Mesenteric fat pad (tissue), 1 donor: ENCODE measurements at places on chromosomes 13 and 19. TPM values are rescaled to one million over a fixed set of nuclear protein-coding genes. Genes with fewer than 3 reads are reported as not detected.

- no peak for DNase-seq
These were observed 384 bp downstream of the TRAPPC2B start for GRCh38 chr19:57363688-57364181.

Gene CD320
- total RNA-seq = 55.2 TPM

DNA sequence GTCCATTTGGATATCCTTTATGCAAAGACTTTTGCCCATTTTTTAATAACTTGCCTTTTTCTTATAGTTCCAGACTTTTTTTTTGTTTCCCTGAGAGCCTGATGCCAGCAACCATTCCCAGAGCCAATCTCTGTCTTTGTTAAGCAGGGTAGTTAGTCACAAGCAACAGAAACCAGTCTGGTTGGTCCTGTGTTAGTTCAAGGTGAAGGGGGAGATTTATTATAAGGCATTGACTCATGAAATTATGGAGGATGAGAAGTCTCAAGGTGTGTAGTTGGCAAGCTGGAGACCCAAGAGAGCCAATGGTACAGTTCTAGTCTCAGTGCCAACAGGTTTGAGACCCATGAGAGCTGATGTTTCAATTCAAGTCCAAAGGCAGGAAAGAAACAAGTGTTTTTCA, 33.0 kb downstream of the GPR12 start:
- no peak for DNase-seq

Gene ZNF556
- total RNA-seq = not detected

- no peak for DNase-seq
These were observed 536.0 kb downstream of the MYO16 start for GRCh38 chr13:109165417-109165904.

Gene MAB21L1
- 0.61 TPM for total RNA-seq

Gene NCAN
- not detected for total RNA-seq

DNA sequence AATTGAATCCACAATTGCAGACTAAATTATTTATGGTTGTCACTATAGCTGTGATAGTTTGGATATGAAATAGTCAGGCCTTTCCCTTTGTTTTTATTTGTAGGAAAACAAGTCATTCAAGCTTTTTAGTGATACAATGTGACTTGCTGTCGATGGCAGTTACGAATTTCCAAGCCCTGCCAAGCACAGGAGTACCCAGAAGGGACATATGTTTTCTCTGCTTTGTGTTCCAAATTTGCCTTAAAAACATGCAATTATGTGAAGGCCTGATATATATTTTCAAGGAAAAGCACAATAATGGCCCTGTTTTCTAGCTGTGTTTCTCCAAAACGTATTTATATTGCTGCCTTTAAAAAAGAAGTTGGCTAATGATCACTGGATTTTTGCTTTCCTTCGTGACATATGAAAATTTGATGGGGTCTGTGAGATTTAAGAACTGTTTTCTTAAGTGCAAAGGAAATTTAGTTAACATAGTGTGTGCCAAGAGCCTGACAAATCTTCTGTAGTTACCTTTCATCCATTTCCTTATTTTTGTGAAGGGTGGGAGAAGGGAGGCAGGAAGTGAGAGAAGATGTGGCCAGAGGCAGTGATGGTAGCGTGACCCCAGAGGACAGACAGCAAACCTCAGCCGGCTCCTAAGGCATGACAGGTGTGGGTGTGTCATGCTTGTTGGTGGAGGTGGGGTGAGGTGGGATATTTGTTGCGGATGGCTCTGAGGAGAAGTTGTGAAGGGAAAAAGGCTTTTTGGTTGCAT, 79.6 kb downstream of the TEX26 start:
- DNase-seq = no peak

DNA sequence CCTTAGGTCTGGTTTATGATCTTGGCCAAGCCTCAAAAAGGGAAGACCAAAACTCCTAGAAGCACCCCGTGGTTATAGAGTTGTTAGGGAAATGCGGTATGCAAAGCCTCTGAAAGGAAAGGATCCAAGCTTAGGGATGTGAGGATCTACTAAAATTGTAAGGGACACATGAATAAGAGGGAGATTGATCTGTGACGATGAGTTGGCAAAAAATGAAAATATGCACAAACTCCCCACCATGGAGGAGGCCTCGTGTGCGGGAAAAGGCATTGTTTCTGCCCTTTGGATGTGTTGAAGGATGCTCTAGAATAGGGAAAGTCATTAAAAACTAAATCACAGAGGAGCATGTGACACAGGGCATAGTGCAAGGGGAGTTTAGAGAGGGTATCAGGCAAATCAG, 88.7 kb upstream of the UBL3 start:
- no peak for DNase-seq

DNA sequence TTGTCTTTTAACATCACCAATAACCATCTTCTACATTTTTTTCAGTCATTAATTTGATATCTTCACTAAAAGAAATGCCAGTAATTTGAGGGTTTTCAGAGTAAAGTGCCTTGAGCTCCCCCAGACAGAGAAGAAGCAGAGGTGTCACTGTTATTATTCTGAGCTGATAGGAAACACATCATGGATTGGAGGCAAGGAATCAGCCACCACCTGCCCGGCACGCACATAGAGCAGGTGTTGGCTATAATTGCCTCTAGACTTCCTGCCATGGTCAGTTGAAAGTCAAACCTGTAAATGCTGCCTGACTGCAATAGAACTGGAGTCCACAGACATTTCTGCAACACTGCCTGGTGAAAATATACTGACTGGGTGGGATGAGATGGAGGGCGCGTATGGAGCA, 776.6 kb downstream of the UQCRFS1 start:
- no peak for DNase-seq

GRCh38 chr13:112434937-112435523, 58.9 kb downstream of the SPACA7 start:
- peak; percentile 64 for DNase-seq

Gene HS6ST3
- 0.06 TPM for total RNA-seq

DNA sequence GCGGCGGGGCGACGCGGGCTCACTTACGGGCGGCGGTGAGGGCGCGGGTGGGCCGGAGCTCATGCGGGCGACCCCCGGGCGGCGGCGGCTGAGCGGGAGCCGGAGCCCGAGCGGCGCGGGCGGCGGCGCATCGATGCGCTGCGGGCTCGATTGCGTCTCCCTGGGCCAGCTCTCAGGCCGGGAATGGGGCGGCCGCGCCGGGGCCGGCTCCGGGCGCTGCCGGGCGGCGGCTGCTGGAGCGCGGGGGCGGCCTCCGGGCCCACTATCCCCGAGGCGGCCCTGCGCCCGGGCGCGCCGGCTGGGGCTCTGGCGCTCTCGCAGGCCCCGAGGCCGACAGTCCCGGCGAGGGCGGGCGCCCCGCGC, 1.4 kb upstream of the TSHZ3 start:
- no peak for DNase-seq

- DNase-seq = no peak
These were observed 15.9 kb upstream of the ZNF208 start for GRCh38 chr19:22026687-22027086.

Gene ZNF665
- 2.5 TPM for total RNA-seq

GRCh38 chr19:57606931-57607330, 7.1 kb upstream of the ZNF134 start:
- DNase-seq = no peak

DNA sequence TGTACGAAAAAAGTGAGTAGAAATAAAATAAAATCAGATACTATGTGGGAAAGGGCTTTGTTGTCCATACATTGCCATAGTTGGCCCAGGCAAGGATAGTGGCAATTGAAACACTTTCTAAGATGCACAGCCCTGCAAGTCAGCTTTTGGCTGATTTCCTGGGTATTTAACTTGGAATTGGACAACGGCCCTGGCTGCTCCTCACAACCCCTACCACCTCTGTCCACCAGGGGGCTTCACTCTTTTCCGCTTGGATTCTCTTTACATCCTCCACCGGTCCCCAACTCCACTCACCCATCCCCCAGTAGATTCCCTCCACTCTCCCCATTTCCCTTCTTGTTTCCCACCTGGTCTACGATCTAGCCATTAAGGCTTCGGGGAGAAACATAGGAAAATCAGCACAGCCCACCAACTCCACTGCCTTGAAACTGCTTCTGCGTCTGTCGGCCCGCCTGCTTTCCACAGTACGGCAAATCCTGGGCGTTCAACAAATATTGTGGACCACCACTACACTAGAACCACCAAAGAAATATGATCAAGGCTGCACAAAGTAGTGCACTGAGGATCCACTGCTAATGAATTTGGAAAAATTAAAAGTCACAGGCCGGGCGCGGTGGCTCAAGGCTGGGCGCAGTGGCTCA, 48.6 kb upstream of the GTF3A start:
- no peak for DNase-seq

GRCh38 chr13:66778461-66778860, 451.7 kb downstream of the PCDH9 start:
- DNase-seq = no peak

GRCh38 chr13:71924931-71925330, 57.9 kb upstream of the DACH1 start:
- no peak for DNase-seq

- no peak for DNase-seq
These were observed at the start of gene PTPRH for GRCh38 chr19:55208880-55209692. TSS of gene PTPRH (minus strand) at chr19:55209501. CDS start at chr19:55209433, 68 bp downstream.

DNA sequence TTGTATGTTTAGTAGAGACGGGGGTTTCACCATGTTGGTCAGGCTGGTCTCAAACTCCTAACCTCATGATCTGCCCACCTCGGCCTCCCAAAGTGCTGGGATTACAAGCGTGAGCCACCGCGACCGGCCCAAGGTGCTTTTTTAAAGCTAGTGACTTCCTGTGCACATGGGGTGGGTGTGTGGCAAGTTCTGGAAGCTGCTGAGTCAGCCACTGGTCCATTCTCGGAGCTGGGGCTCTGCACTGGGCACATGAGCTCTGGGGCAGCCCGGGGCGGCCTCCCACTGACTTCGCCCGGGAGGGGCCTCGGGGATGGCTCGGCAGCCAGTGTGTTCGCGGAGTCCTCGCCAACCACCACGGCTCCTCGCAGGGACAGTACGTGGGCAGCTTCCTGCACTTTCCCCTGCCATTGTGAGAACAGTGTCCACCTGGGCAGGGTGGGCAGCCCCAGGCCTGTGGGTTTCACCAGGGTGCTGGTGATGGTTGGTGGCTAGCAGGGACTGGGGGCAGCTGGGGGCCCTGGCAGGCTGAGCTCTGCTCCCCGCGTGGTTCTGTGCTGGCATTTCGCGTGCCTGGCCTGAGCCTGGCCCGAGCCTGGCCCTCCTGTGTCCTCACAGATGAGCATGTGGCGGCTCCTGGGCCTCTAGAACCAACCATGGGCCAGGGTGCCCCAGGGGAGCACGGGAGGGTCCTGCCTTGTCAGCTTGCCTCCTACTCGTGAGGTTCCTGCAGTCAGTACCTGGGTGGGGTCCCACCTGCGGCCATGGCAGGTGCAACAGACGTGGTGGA, 12.2 kb downstream of the CBARP start:
- DNase-seq = no peak

- DNase-seq = no peak
These were observed 1.3 kb downstream of the ZNF175 start for GRCh38 chr19:51572410-51572809.

DNA sequence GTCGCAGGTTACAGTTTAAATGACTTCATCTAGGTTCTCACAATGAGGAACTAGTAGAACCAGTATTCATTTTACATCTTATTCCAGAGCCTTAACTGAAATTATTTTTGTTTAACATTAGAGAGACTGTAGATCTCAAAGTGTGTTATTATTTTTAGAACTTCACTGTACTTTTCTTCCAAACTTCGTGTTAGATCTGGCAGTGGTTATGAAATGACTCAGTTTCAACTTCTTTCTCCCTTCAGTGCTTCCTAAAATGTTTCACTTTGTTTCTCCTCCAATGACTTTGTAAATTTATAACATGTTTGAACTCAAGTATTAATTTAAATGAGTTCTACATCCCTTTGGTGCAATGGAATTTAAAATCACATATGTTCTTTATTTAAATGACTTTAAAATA, 139.3 kb downstream of the PCDH9 start:
- no peak for DNase-seq

DNA sequence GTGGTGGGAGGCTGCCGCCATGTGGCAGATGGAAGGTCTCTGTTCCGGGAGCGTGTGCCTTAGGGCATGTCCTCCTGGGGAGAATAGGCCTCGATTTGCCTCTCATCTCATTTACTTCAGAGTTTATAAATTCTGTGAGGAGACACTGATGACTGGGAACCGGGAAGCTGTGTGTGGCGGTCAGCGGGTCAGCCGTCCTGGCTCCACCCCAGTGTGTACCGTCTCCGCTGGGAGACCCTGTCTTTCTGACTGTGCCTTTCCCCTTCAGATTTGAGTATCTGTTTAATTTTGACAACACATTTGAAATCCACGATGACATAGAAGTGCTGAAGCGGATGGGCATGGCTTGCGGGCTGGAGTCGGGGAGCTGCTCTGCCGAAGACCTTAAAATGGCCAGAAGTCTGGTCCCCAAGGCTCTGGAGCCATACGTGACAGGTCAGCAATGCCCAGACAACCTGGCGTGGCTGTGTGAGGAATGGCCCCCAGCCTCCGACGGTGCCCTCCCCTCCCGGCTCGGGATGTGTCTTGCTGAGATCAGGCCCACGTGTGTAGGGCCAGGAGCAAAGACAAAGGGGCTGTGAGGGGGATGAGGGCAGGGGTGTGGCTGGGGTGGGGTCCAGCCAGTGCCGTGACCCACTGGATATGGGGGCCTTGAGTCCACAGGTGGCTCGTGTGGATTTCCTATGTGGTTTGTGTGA, 21.6 kb downstream of the ATP4B start:
- peak; percentile 65 for DNase-seq

DNA sequence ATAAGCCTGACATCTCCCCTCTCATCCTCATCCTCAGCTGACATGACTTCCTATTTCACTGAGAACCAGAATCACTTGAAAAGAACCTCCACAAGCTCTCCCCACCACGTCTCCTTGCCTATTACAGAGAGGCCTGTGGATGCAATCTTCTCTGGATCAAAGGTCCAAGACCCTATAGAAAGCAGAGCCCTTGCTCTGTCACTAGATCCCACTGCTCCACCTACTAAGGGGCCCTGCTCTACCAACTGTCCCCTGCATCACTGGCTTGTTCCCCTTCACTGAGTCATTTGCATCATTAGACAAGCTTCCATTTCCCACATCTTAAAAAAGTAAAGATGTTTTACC, 40.8 kb downstream of the RCBTB2 start:
- DNase-seq = no peak

- no peak for DNase-seq
These were observed 12.5 kb upstream of the ZNF675 start for GRCh38 chr19:23699521-23699860.

DNA sequence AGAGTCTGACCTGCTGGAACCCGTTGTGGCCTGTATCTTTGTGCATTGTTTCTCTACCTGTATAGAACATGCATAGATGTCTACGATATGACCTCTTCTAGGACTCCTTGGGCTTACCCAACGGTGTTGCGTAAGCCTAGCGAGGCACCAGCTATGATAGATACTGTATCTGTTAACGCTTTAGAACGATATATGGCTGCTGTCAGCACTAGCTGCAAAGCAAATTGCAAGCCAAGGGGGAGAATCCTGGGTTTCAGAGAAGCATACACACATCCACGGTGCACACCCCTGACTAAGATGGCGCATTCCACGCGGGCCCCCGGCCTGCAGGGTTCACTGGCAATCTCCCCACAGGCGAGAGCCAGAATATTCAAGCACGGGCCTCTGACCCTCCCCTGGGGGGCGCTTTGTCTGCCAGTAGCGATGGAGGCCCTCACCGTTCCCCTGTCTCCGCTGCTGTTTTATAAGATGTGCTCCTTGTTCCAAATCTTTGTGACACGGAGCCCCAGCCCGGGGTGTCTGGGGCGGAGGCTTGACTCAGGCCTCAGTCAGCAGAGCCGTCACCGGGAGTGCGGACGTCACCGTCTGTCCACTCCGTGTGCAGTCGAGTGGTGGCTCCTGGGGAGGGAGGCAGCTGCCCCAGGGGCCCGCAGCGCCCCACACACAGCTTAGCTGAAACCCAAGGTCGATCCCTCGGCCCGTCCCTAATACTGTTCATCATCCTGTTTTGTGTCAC, 12.9 kb upstream of the RPS15 start:
- DNase-seq = no peak

Gene NCCRP1
- total RNA-seq = not detected

Gene FCAR
- total RNA-seq = 16.3 TPM

GRCh38 chr19:2618611-2619010, 83.9 kb downstream of the GNG7 start:
- DNase-seq = no peak
